ENCODE measurements at places on chromosomes 1 and 21.

- peak; percentile 28 for DNase-seq
Observed at GRCh38 chr1:26537951-26538352, 8.4 kb downstream of the RPS6KA1 start.

DNA sequence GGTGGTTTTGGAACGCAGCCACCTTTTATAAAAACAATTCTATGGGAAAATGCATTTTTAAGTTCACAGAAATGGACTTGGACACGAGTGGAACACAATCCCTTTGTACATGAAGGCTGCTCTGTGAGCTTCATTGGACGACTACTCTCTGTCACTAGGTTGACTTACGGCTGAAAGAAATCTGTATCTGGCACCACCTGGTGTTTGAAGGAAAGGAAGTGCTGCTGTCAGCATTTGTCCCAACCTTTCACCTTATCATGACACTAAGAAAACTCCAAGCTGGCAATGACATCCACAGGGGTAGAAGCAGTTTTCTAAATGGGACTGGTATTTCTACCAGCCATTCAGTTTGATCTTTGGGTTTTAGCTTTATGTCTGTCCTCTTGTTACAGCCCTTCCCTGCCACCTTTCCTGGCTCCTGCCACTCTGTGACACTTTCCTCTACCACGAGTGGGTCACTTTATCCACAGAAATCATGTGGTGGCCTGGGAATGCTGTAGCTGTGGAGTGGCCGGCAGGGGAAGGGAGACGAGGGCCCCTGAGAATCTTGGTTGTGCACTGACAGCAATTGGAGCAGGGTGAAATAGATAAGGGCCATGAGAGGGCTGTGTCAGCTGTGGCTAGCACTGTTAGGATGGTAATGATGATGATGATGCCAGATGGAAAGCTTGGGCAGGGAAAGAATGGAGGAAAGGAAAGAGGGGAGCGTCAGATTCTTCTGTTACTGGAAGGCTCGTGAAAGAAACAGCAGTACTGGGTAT, 85.2 kb downstream of the TBX19 start:
- no peak for DNase-seq

- DNase-seq: no peak
Observed at GRCh38 chr1:151692226-151692625, 24.4 kb downstream of the CELF3 start.

DNA sequence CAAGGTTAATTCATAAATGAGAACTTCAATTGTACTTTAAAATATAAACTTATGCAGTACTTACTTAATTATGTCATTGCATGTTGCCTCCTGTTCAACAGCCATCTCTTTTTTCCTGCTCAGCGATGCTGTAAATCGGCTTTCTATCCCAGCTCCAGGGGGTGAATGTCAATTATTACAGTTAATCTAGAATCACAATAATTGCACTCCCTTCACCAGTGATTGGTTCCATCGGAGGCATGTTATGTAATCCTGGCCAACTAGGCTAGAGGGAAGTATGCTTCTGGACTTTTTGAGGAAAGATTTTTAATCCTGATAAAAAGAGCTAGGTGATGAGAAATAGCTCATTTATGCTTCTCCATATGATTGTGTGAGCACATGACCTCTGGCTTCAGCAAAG, 53.8 kb upstream of the SGIP1 start:
- DNase-seq: no peak

DNA sequence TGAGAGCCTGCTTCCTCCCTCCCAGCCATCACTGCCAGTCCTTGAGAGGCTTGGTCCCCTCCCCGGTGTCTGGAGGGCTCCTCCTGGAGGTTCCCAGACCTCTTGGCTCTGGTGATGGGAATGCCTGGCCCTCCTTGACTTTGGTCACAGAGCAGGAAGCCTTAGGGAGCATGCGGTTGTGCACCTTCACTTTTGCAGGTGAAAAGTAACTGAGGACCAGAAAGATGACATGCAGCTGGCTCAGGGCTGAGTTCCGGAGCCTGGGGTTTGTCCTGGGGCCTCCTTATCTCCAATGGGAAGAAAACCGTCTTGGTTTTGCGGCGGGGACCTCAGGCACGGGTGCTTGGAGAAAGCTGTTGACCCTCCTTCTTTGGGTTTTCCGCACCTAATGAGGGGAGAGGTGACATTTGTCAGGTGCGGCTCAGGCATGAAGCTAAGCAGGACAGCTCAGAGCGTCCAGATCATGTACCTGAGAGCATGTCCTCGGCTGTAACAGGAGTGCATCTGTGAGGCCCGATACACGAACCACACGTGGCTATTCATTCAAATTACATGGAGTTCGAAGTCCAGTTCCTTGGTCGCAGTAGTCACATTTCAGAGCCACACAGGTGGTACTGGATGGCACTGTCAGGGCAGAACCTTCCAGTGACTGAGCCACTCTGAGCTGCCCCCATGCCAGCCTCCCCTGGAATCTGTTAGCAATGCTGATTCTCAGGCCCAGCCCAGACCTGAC, 608 bp upstream of the MX2 start:
- DNase-seq: no peak

DNA sequence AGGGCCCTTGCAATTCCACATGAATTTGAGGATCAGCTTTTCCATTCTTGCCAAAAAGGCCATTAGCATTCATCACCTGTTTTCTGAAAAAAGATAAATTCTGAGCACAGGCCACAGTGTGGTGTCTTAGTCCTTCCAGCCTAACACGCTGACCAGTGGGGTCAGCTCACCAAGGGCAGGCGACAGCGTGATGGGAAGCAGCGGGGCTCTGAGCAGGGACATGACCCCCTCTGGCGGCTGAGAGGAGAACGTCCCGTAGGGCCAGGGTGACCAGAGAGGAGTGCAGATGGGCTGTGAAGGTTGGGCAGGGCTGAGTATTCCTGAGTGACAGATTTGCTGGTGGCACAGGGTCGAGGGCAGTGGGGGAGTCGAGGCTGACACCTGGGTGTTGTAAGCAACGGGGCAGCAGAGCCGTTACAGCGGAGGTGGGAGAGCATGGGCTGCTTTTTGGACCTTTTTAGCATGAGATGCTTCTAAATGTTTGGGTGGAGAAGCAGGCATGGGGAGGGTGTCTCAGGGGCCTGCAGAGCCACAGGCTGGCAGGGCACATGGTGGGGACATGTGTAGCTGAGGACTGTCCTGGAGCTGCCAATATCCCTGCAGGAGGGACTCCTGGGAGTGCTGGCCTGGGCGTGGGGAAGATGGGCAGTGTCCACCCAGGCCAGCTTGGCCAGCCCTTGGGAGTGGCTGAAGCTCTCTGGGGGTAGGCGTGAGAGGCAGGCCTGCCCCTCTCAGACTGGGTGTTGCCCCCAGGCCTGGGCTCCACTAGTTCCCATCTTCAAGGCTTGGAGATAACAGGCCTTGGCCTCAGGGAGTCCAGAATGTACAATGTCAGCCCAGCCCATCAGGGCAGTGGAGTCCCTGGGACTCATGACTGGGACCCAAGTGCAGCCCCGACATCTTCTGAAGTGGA, 8.6 kb upstream of the CALML6 start:
- DNase-seq: peak; percentile 79

DNA sequence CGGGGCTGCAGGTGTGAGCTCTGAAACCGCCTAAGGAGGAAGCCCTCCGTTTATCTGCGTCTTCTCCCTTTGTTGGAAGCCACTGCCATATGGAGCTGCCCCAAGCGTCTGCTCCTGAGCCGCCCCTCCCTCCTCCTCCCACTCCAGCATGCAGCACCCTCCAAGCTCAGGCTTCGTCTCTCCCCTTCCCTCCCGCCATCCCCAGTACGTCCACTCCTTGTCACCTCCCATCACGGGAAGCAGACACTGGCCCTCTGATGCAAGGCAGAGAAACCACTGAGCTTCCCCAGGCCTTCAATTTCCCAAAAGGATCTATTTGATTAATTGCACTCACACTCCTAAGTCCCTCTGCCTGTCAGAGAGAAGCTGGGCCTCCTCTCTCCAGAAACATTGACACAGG, 52.5 kb downstream of the NFASC start:
- DNase-seq: no peak

DNA sequence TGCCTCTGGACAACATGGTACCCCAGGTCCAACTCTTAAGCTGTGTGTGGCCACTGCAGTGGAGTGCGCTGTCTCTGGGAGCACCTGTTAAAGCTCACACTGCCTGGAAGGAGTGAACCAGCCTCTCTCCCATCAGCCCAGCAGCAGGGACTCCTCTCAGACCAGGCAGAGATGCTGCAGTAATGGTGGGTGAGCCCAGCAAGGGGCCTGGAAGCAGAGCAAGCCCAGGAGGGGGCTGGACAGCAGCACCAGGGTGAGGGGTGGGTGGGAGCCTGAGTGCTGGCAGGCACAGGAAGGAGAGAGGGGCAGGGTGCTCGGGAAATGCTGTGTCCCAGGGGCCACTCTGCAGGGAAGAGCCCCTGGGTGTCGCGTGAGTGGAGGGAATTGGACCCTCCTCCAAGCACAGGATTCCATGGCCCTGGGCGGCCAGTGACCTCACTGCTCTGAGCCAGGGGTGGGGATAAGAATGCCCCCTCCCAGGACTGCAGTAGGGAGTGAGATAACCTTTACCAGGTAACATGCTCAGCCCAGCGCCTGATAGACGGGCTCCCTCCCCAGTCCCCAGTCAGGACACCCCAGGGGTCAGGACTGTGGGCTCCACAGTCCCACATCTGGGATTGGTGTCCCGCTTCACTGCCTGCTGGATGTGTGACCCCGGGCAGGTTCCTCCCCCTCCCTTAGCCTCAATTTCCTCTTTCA, 313.1 kb downstream of the MATN1 start:
- no peak for DNase-seq

DNA sequence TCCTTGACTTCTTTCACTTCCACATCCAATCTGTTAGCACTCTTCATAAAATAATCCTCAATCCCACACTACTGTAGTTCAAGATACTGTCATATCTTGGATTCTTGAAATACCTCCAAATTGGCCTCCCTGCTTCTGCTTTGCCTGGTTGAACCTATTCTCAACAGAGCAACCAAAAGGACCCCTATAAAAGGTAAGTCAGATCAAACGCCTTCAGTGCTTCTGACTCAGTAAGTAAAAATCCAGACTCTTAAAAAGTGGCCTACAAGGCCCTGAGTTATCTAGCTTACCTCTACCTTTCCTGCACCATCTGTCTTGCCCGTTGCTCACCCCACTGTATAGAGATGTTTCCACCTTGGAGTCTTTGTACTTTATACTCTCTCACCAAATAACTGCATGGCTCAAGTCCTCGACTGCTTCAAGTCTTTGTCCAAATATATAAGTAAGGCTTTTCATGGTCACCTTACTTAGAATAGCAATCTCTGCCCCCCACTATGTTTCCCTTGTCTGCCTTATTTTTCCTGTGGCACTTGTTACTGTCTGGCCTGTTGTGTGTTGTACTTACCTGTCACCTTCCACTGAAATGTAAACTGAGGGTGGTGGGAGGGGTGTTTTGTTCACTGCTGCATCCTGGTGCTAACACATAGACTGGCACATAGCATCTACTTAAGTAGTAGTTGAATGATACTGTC, 5.1 kb upstream of the PIGV start:
- DNase-seq: no peak

- DNase-seq: peak; percentile 15
Observed at GRCh38 chr1:65493802-65494201, 73.3 kb downstream of the LEPR start.

GRCh38 chr21:42986125-42986783, 11.9 kb downstream of the PKNOX1 start:
- DNase-seq: no peak

GRCh38 chr1:109617291-109617801, 2.1 kb downstream of the GNAT2 start:
- peak; percentile 82 for DNase-seq

DNA sequence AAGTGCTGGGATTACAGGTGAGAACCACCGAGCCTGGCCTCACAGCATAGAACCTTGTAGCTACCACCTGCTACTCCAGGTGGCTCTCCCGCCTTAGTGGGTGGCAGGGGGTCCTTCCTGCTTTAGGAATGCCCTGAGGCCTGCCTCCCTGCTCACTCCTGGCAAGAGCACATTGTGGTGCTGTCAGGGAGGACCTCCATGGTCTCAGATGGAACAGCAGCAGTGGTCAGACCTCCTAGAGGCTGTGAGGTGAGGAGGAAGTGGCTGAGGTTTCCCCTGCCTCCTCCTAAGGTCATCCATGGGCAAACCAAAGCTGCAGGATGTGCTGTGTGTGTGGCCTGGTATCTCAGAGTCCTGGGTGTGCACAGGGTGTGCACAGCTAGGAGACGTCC, 6.7 kb downstream of the SOX13 start:
- DNase-seq: peak; percentile 35

DNA sequence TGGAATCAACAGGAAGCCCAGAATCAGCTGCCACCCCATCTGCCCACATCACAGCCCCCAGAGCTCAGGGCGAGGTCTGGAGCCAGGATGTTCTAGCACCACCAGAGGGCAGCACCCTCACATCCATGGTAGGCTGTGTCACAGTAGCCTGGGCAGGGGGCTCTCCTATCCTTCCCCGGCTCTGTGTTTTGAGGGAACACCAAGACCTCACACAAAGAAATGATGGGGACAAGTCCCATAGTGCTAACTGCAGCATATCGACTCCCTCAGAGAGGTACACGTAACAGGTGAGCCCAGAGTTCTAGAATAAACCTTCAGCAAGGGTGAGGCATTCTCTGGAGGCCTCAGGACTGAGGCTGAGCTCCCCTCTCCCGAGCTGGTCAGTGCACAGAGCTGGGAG, 2.3 kb upstream of the KCNC4 start:
- DNase-seq: peak; percentile 41

DNA sequence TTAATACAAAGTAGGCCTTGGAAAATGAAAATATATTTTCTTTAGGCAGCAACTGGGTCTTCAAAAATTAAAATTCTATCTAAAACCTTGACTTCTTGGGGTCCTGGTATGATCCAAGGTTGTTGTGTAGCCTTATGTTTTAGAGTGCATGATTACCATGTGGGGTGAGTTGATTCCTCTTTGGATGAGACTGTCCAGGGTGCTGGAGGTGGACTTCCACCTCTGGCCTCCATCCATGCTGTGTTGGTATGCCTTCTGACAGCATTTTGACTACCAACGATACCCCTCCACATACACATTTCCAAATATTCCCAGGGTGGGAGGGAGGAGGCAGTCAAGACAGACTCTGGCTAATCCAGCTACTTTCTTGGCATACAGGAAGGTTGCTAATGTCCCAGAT, 205.0 kb downstream of the TNR start:
- DNase-seq: no peak

DNA sequence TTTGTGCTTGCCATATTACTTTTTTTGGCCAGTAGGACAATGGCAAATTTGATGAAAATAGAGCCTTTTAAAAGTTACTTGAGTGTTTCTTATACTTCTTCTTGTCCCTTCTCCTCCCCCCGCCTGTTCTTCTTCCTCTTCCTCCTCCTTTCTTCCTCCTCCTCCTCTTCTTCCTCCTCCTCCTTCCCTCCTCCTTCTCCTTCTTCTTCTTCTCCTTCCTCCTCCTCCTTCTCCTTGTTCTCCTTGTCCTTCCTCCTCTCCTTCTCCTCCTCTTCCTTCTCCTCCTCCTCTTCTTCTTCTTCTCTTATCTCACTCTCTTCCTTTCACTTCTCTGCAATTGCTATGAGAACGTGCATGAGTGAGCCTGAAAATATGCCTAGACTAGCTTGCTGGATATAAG, 466.2 kb upstream of the NR5A2 start:
- DNase-seq: no peak

- DNase-seq: peak; percentile 26
Observed at GRCh38 chr1:54016343-54017282, 1.4 kb downstream of the LDLRAD1 start.
